HFFc6 (cell line): ENCODE measurements at places on chromosomes 12 and 14. TPM values are rescaled to one million over a fixed set of nuclear protein-coding genes. Genes with fewer than 3 reads are reported as not detected.

TRIM9 gene
- total RNA-seq = 0.05 TPM in 1 of 3 replicates, not detected in the others

SRRM4 gene
- total RNA-seq = not detected in 3 replicates

GRCh38 chr14:76729258-76729657 lies 32.0 kb upstream of the VASH1 start:
- peaks cover 17% of the 10 kb centered on the region for H3K27me3 ChIP-seq
- no peak for DNase-seq
- H3K27ac ChIP-seq = no peak overlapping the region
- H3K4me1 ChIP-seq = no peaks in the 10 kb centered on the region

DNA sequence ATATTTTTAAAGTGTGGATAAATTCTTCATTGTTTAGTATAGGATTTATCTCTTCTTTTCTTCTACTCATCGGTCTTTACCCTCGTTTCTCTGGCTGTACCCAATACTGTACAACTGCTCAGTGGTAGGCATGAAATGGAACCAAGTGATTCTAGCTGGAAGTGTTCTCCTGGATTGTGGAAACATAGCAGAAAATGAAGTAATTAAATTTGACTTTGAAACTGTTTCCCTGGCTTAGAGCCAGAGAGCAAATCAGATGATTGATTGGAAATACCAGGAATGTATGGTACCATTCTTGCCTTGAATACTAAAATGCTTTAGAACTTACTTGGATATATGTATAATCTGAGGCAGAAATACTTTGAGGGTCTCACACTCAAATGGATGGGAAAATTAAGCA lies 292.3 kb downstream of the ERC1 start:
- H3K27me3 ChIP-seq = no peaks in the 10 kb centered on the region; the same call in 1 of the 2 replicates
- peaks cover 62% of the 10 kb centered on the region for H3K4me1 ChIP-seq
- peak overlapping the region; percentile 71; the same call in 1 of the 2 replicates for H3K27ac ChIP-seq
- no peaks in the 10 kb centered on the region; the same call in 1 of the 2 replicates for H3K36me3 ChIP-seq
- no peak for DNase-seq

DNA sequence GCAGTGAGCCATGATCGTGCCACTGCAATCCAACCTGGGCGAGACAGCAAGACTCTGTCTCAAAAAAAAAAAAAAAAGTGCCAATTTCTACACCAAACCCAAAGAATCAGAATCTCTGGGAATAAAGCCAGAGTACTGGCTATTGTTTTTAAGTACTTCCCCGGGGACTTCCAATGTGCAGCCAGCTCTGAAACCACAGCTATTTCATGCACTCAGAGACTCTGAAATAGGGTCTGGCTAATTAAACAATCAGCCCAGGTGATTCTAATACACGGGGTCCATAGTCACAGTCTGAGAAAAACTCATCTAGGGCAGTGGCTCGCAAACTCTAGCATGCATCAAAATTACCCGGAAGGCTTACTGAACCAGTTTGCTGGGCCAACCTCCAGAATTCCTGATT lies 56.3 kb downstream of the SIX6 start:
- H3K4me3 ChIP-seq = no peak overlapping the region
- H3K27me3 ChIP-seq = peaks cover 5% of the 10 kb centered on the region

GRCh38 chr14:105139831-105140239 lies 28.7 kb downstream of the JAG2 start:
- H3K27ac ChIP-seq = no peak overlapping the region
- peaks cover 2% of the 10 kb centered on the region for H3K27me3 ChIP-seq
- peaks cover 4% of the 10 kb centered on the region; the same call in 1 of the 2 replicates for H3K36me3 ChIP-seq
- no peak overlapping the region for H3K4me3 ChIP-seq

PTHLH gene
- 0.84 to 1.2 TPM (median 1.1 TPM) in 3 replicates for total RNA-seq

DNA sequence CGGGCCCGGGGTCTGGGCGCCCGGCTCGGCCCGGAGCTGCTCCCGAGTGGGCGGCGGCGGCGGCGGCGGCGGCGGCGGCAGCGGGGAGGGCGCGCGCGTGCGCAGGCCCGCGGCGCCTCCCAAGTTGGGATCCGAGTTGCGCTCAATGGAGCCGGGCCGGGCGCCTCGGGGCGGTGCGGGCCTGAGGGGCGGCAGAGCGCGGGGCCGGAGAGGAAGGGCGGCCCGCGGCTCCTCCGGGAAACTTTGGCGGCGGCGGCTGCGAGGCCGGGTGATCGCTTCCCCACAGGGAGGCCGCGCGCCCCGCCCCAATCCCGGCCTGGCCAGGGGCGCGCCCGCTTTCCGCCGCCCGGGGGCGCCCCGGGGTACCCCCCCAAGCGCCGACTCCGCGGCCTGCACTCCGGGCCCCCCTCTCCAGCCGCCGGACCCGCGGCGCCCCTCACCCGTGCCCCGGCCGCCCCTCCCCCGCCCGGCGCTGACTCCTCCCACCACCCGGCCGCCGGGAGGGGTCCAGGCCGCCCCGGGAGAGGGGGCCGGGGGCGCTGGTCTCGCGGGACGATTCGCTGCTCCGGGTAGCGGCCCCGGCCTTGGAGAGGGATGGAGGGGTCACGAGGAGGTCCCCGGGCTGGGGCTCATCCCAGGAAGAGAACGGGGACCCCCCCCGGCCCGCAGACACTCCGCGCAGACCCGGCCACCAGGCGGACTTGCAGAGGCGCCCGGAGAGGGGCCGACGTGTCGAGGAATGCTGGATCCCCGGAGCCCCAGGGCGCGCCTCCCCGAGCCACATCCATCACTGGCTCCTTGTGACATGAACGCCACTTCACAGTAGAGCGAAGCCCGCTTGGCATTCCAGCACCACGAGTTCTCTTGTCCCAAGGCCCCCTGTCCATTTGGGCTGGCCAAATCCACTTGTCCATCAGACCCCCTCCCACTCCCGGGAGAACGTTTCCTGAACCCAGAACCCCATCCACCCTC lies at the start of gene RILPL1:
TSS of gene RILPL1 (minus strand) at position 48 of the 972 bp plus-strand sequence. CDS start 237 bp downstream, outside the sequence.
- peaks cover 26% of the 10 kb centered on the region for H3K4me1 ChIP-seq
- H3K4me3 ChIP-seq = peak within 1 kb of the TSS; percentile 92
- no peak for DNase-seq
- H3K36me3 ChIP-seq = peaks cover 2% of the 10 kb centered on the region; the same call in 1 of the 2 replicates
- H3K27me3 ChIP-seq = no peaks in the 10 kb centered on the region; the same call in 1 of the 2 replicates

SPTB gene
- 0.70 and 0.88 TPM in 2 replicates for total RNA-seq

DNA sequence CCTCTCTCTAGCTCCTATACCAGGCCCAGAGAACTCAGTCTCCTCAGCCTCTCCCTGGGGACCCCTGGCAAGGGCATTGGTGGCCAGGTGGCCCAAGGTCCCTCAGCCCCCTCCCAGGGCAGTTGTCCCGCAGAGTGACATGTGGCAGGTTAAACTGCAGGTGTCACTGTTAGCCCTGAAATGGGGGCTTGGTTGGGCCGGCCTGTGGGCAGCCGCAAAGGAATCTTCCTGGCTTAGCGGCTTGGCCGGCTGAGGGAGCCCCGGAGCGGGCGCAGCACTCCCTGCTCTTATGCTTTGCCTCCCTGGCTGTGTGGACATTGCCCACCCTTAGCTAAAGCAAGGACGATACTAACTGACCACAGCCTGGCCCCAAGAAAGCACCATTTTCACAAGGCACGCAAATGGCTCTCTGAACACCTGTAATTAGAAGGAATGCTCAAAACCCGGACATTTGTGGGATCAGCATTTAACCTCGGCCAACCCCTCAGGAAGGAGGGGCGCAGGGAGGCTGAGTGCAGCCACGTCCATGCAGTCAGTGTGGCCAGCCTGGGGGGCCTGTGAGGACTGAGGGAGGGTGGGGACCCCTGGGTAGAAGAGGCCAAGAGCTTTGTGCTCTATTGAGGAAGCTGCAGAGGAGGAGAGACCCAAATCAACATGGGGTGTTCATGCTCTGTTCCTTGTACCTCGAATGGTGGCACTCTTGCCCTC lies 82.2 kb downstream of the PAPOLA start:
- no peak overlapping the region for H3K4me3 ChIP-seq
- no peak overlapping the region for H3K27ac ChIP-seq
- no peak for DNase-seq
- H3K27me3 ChIP-seq = peaks cover 40% of the 10 kb centered on the region

DNA sequence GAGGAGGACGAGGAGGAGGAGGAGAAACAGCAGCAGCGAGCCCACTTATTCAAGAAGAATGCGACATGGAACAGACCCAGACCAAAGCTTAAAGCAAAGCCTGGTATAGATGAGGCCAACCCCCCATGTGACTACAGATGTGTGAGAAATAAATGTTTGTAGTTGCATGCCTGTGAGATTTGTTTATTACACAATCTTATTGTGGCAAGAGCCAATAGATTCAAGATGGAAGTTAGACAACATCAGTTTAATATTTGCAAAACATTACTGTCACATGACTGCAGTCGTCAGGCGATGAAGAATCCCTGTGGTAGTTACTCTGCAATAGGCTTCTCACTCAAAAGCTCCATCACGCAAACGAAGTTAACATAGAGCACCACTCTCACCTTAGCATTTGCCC lies 17.2 kb upstream of the SLC35F4 start:
- H3K27ac ChIP-seq = no peak overlapping the region
- no peaks in the 10 kb centered on the region for H3K27me3 ChIP-seq
- no peaks in the 10 kb centered on the region for H3K4me1 ChIP-seq
- H3K4me3 ChIP-seq = no peak overlapping the region

CCDC38 gene
- total RNA-seq = not detected in 3 replicates
